Psoas muscle (tissue), 8 donors: ENCODE measurements at places on chromosomes 13 and 19. TPM values are rescaled to one million over a fixed set of nuclear protein-coding genes. Genes with fewer than 3 reads are reported as not detected.

DNA sequence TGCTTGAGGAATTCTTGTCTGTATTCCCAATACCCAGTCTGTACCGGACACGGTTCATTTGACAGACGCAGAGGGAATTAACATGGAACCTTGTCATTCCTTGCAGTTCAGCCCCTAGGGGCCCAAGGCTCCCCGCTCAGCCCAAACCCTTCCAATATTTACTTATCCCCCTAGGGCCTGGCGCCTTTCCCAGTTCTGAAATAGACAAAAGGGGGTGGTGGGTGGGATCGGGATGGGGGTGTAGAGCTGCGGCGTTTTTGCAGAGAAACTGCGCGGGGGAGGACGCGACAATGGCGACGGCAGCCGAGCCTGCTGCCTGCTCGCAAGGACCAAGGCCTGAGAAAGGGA is 583 bp downstream of the AKAP8L start:
- DNase-seq: no peak

DNA sequence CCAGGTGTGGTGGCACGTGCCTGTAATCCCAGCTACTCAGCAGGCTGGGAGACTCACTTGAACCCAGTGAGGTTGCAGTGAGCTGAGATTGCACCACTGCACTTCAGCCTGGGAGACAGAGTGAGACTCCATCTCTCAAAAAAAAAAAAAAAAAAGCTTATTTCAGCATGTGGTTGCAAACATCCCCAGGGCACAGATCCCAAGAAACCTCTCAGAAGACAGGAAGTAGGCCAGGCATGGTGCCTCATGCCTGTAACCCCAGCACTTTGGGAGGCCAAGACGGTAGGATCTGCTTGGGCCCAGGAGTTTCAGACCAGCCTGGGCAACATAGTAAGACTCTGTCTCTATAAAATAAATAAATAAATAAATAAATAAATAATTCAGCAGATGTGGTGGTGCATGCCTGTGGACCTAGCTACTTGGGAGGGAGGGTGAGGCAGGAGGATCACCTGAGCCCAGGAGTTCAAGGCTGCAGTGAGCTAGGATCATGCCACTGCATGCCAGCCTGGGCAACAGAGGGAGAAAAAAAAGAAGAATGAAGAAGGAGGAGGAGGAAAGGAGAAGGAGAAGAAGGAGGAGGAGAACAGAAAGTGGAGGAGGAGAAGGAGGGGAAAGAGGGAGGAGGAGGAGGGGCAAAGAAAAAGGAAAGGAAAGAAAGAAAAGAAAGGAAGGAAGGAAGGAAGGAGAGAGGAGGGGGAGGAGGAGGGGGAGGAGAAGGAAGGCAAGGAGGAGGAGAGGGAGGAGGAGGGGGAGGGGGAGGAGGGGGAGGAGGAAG is 4.3 kb upstream of the LRRC8E start:
- DNase-seq: no peak

- no peak for DNase-seq
Observed at GRCh38 chr13:47890146-47890814, 110.8 kb downstream of the SUCLA2 start.

Gene MYO1F
- total RNA-seq: 5.0 TPM

DNA sequence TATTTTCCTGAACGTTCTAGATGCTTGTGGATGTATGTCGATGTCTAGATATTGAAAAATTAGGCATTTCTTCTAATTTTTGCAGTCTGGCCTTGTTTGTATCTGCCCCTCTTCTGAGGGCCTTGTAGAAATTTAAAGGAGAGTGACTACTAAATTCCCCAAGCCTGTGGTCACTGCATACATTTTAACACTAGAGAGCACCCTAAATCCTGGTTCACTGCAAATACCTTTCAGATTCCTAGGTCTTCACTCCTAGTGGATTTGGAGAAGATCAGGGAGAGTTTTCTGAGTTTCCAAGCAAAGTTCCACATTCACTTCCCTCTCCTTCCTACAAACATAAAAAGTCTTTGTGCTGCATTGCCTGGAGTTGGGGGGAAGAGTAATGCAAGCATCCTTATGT is 1272.5 kb downstream of the OLFM4 start:
- DNase-seq: no peak
